ENCODE measurements at places on chromosomes 7 and 10.

GRCh38 chr10:78402591-78402990, 368.9 kb downstream of the RPS24 start:
- peaks cover 33% of the 10 kb centered on the region for H3K27me3 ChIP-seq
- H3K4me3 ChIP-seq, result no peak overlapping the region
- H3K27ac ChIP-seq, result no peak overlapping the region
- H3K4me1 ChIP-seq, result no peaks in the 10 kb centered on the region

GRCh38 chr10:34845070-34845469, 30.0 kb upstream of the PARD3 start:
- H3K4me1 ChIP-seq, result no peaks in the 10 kb centered on the region
- peaks cover 3% of the 10 kb centered on the region for H3K27me3 ChIP-seq
- H3K36me3 ChIP-seq, result no peaks in the 10 kb centered on the region
- no peak overlapping the region for H3K4me3 ChIP-seq
- DNase-seq, result no peak
- no peak overlapping the region for H3K27ac ChIP-seq

- no peak for DNase-seq
- no peaks in the 10 kb centered on the region for H3K27me3 ChIP-seq
- no peak overlapping the region for H3K27ac ChIP-seq
- no peaks in the 10 kb centered on the region for H3K4me1 ChIP-seq
- no peak overlapping the region for H3K4me3 ChIP-seq
These were observed 17.2 kb downstream of the TCF7L2 start for GRCh38 chr10:112967200-112967599.

DNA sequence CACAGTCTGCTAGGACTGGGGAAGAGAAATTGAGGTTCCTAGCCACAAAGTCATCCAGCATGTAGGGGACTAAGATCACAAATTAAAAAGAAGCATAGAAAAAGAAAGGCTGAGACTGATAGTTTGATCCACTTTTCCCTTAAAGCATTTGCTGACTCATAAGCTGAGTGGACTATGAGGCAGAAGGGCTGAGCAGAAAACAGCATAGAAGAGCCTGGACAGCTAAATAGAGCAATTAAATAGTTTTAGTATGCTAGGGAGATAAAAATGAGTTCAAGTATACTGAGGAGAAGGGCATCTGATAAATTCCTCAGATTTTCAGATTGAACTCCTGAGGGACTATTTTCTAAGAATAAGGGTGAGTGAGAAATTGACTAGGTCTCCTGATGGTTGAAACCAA, 155.9 kb upstream of the EGR2 start:
- no peaks in the 10 kb centered on the region for H3K27me3 ChIP-seq
- no peak overlapping the region for H3K27ac ChIP-seq
- no peak overlapping the region for H3K4me3 ChIP-seq
- no peak for DNase-seq
- no peaks in the 10 kb centered on the region for H3K4me1 ChIP-seq

GRCh38 chr7:92404170-92404614, 43.1 kb upstream of the GATAD1 start:
- no peak overlapping the region for H3K27ac ChIP-seq
- H3K4me1 ChIP-seq, result peaks cover 12% of the 10 kb centered on the region
- no peaks in the 10 kb centered on the region for H3K36me3 ChIP-seq
- H3K4me3 ChIP-seq, result no peak overlapping the region
